ENCODE measurements at places on chromosomes 3 and 15.

DNA sequence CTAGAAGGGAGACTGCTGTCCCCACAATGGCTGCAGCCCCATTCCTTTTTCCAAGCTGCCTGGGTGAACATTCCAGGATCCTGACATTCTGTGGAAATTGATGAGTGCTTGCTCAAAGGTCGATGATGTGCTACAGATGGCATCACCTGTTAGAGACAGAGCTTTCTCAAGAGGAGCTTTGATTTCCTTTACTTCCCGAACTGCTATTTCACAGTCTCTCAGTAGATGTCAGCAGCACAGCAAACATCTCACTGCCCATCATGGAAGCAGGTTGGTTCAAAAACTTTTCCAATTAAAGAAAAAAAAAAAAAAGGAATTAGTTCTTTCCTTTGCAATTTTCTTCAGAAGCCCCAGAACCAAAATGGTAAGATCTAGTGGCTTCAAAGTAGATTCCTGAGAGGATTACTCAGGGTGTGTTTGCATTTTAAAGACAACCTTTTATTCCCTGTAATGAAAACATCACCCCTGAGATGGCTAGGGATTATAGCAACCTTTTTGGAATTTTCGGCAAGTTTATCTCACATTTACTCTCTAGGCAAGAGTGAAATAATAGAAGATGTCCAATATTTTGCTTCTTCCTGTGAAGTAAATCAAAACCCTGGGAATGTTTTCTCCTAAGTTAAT is 44.8 kb downstream of the POLR2M start:
- DNase-seq, result no peak

- DNase-seq, result peak; percentile 49
Measured at GRCh38 chr3:130377960-130378676, 32.6 kb downstream of the COL6A5 start.

GRCh38 chr15:62779036-62779770 is 263.3 kb upstream of the TPM1 start:
- no peak for DNase-seq

- no peak for DNase-seq
Measured at GRCh38 chr15:66019826-66020398, 150.6 kb downstream of the RAB11A start.

GRCh38 chr15:72472992-72473610 is 1.0 kb upstream of the ARIH1 start:
- no peak for DNase-seq

- no peak for DNase-seq
Measured at GRCh38 chr3:48142316-48142870, 45.8 kb downstream of the CDC25A start.

DNA sequence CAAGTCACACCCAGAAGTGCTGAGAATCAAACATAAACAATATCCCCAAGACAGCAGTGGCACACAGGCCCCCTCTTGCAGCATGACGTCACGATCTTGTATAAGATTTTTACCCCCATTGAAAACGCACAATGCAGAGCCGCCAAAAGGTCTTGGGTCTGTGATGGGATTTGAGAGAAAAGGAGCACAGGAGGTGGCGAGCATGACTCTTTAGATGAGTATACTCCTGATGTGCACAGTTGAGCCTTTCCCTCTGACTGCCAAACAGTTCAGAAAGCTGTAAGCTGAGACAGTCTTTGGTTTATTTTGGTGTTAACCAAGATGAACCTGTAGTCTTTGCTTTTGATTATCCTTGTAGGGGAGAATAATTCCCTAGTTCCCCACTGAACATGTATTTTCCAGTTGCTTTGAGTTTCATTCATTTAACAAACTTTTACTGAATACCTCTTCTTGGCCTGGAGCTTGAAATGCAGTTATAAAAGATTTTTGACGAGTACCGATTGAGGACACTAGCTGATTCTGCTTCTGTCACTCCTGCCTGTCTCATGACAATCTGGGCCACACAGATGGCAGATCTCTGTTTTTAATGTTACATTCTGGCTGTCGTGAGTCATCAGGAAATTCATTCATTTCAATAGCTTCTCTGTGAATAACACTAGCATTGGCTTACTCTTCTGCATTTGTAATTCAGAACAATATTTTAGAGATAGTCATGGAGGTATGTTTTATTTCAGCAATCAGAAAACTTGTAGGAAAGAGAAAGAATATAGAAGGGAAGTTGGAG is 28.9 kb downstream of the CFAP91 start:
- no peak for DNase-seq

DNA sequence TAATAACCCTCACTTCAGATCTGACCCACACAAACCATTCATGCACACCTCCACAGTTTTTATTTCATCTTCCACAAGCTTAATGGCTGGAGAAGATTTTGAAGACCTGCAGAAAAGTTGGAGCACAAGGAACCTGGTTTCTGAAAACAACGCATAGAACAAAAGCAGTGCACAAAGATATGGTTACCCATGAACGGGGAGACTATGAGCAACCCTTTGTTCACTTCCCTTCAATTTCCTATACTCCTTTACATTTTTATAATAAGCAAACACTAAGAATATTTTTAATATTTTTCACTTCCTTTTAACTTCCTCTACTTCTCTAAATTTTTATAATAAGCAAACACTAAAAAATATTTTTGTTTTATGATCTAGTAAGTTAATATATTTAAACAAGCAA is 103.5 kb upstream of the UBE2E2 start:
- DNase-seq, result no peak

Data from erythroblast (primary cell).